Stimulated activated CD8-positive, alpha-beta memory T cell treated with anti-CD3 and anti-CD28 coated beads, Interleukin-4, amount 100 ng/mL, for 4 hours (primary cell): ENCODE measurements at places on chromosomes 5 and 9.

GRCh38 chr9:108245331-108245730, 610.5 kb downstream of the ACTL7B start:
- DNase-seq: no peak

DNA sequence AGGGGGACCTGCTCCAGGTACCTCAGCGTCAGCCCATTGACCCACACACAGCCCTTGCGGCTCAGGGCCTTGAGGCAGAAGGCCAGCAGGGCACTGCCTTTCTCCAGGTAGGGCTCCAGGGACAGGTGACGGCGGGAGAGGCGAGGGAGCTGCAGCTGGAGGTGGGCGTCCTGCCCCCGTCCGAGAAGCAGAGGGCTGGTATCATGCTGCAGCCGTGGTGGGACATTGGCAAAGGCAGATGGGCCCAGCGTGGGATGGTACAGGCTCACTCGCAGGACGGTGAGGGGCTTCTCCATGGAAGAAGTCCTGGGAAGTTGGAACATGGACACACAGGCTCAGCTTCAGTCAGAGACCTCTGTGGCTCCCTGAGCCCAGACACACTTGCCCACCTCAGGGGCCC, 2.5 kb upstream of the DCANP1 start:
- no peak for DNase-seq

DNA sequence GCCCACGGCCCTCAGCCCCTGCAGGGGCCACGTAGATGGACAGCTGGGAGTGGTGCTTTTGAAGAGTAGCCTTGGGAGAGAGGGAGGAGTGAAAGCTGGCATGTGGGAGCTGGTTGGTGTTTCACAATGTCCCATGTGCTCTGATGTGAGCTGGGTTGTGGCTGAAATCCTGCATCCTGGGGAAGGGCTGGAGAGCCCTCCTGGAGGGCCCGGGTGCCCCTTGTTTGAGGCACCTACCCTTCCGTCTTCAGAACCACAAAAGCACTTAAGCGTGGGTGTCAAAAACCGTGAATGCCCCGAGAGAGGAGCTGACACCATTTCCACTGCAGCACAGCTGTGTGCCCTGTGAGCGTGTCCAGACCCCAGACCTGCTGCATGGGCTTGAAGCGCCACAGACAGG, 199.1 kb upstream of the ZNF618 start:
- no peak for DNase-seq

DNA sequence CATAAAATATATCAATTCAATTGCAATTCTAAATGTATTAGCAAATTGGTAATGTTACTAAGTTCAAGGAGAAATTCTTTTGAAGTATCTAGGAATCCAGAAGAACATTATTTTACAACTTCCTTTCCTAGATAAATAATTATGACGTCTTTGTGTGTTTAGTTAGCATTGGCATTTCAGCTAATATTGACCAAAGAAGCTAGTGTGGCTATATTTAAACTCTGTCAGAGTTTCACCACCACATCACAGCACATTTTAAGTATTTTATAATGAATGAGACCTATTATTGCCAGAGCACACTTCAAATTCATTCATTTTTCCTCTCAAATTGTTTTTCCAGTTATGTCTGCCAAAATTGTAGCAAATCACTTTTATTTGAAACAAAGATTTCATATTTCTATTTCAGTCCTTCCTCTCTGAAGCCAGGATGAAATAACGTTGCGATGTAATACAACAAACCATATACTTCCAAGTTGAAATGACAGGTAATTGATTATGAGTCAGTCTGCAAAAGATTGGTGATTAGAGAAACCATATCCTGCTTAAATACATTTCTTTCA, 18.9 kb downstream of the PLK2 start:
- DNase-seq: no peak

DNA sequence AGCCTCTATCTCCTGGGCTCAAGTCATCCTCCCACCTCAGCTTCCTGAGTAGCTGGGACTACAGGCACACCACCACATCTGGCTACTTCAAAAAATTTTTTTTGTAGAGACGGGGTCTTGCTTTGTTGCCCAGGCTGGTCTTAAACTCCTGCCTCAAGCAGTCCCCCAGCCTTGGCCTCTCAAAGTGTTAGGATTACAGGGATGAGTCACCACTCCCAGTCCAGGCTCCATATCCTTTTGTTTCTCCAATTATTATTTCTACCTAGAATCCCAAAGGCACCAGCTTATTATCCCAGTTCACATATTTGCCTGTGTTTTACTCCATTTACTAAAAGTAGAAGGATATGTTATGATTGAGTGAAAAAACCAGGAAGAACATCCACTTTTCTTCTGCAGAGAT, 84.9 kb downstream of the TEK start:
- no peak for DNase-seq

DNA sequence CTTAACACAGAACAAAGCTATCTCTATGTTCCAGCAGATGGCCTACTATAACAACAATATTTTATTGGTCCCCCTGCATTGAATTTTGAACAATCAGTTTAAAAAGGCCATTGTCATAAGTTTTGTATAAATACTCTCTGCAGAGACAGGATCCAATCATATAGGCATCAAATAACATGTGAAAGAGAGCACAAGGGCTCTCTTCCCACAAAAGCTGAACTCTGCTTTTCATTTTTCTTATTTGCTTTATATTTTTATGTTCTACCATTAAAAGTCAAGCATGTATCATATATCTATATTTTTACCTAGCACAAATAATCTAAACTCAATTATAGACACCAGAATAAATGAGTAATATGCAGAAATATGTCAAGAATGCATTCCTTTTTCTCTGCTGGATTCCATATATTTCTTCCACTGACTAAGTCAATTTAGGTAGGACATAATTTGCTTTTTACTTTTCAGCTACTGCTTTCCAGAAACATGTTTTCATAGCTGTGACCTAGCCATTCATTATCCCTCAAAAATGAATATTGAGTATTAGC, 143.6 kb downstream of the CDH9 start:
- DNase-seq: no peak

DNA sequence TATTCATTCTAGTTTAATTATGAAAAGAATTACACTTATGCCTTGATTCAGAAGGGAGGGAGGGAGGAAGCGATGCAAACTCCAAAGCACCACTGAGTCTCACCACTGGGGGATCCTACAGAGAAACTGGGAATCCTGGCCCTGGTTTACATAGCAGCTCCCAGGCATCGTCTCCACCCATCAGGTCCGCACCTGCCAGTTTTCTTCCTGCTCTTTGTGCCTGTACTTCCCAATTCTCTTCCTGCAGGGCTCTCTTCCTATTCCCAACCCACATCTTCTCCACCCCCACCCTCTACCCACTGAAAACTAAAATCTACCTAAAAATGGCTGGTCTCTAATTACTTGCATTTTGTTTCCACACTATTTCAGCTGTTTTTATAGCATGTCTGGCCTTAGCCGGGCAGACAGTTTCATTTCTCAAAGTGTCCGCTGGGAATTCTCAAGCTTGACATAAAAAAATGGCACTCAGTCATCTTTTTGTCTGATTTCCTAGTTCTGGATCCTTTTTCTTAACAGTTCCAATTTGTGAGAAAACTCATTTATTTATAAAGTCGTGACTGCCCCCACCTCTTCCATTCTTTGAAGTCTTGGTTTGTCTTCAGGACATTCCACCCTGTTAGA, 1.6 kb upstream of the TNIP1 start:
- no peak for DNase-seq

DNA sequence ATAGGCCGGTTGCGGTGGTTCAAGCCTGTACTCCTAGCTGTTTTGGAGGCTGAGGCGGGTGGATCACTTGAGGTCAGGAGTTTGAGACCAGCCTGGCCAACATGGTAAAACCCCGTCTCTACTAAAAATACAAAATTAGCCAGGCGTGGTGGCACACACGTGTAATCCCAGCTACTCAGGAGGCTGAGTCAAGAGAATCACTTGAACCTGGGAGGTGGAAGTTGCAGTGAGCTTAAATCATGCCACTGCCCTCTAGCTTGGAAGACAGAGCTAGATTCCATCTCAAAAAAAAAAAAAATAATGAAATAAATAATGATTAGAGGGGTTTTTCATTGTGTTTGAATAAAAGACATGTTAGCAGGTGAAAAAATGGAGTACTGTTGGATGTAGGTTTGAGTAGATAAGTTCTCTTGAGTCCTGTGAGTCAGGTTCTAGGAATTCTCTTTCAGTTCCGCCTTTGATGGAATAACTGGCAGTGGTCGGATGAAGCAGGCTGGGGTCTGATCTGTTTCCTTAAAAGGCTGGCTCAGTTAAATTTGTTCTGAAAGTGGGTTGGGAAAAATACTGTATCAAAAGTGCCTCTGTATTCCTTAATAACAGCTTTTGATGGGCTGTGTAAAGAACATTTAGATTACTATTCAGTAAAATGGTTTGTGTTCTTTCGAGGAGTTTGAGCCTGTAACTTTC, 73.2 kb downstream of the AOPEP start:
- DNase-seq: no peak

DNA sequence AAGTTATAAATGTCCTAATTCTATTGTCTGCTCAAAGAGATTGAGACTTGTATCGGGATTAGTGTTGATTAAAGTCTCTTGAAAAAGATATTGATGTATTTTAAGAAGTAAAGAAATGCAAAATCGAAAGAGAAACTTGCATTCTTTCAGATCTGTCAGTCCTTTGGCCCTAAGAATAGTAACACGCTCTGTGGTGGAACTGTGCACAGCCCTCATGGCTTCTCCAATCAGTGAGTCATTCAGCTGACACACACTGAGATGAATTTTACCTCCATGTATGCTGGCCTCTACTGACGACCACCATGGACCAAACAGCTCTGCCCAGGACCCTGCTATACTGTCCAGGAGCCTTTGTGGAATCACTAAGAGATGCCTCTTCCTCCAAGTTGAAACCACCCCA, 232.4 kb downstream of the ESM1 start:
- no peak for DNase-seq

DNA sequence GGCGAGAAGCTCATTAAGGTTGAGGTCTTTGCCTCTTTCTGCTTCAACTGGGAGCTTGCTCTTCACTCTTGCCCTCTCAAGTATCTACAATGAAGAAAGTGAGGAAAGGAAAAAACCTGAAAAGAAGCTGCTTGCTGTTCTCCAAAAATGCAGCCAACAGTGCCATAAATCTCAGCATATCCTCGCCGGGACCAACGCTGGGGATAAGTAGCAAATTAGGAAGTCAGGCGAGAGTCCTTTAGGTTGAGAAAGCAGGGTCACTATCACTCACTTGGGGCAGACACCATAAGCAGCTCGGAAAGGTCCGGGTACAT, 399 bp downstream of the NUP155 start:
- DNase-seq: no peak

- DNase-seq: no peak
These were observed 411.1 kb upstream of the GRIA1 start for GRCh38 chr5:153079396-153079795.

DNA sequence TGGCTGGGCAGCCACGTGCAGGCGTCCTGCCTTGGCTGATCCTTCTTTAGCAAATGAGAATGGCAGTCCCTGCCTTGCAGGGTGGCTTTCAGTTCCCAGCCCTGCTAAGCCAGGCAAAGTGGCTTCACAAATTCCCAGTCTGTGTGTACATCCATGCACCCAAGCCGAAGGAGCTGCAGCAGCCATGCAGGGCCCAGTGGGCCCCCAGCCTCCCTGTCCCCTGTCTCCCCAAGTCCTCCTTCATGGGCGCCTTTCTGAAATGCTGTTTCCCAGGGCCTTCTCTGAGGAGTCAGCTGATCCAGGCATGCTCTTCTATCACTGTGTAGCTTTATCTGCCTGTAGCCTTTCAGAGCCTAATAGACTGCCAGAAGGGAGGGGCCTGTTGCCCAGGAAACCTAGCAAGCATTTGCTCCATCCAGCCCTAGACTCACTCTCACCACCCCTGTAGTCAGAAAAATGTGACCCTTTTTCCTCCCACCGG, 47.4 kb upstream of the SHC3 start:
- DNase-seq: no peak

GRCh38 chr9:71121275-71122021, at the start of gene TRPM3:
Gene TRPM3, minus strand, starts transcription at chr9:71121621. Its CDS starts 267 bp downstream, at chr9:71121354.
- no peak for DNase-seq

- no peak for DNase-seq
These were observed 265.8 kb upstream of the IRX4 start for GRCh38 chr5:2148312-2149194.

DNA sequence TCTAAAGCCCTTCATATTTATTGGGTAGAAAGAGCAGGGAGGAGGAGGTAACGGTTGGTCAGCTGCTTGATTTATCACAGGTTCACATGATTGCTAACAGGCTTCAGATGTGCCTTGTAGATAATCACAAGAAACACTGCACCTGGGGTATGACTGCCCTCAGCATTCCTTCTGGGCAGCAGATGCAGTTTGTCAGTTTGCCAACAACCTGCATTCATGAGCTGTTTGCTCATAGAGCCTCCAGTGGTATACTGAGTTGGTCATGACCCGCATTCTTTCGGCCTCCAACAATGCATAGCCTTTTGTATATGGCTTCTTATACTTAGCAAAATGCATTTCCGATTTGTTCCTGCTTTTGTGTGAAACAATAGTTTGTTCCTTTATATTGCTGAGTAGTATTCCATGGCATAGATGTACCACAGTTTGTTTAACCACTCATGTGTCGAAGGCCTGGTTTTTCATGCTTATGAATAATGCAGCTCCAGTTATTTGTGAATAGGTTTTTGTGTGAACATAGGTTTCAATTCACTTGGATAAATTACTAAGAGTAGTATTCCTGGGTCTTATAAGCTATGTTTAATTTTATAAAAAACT, 83.6 kb downstream of the ARHGEF28 start:
- DNase-seq: no peak

DNA sequence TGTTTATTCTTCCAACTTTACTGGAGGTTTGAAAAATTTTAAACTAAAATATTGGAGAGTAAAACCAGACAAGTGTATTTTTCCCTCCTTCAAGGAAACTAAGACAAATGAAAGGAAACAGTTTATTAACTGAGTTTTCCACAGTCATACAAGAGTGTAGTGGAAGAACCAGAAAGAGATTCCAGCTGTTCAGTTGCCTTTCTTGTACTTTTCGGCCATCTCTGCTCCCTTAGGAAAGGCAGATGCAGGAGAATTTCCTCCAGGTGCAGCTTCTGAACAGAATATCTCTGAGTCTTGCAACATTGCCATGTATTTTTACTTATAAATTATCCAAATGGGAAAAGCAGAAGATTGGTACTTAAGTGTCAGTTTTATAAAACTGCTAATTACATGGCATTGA, 217.1 kb downstream of the MAST4 start:
- no peak for DNase-seq

DNA sequence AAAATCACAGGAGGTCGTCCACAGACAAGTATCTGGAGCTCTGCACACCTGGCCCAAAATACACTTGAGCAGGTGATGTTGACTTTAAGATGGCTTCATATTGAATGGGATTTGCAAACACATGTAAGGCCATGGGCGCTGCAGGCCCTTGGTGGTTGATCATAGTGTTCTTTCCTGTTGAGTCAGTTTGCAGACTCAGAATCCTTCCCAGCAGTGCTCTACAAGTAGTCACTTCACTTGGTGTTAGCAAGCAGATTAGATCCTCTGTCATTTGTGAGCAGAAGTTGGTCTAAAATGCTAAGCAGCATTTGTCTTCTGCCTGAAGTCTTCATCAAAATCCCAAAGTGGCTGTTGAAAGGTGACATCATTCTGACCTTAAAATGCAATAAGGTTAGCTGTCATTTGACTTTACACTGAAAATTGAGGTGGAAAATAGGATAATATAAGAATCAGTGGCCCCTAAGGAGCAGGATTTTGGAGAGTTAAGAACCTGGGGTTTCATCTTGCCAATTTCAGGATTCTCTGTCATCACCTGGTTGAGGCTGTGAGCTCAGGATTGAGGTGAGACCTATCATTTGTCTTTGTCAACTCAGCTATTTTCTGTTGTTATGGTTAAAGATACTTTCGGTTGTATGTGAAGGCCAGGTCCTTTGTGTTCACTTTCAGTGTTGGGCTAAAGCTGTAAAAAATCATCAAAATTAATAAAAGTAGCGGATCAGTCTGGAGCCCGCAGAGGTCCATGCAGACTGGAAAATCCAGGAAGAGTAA, 114.5 kb downstream of the LRRC70 start:
- no peak for DNase-seq
